ENCODE measurements at places on chromosomes 6 and 20.

- DNase-seq: no peak
These were observed 17.5 kb downstream of the FRMD1 start for GRCh38 chr6:168061269-168062210.

GRCh38 chr6:90290811-90291420, 5.7 kb downstream of the BACH2 start:
- no peak for DNase-seq

DNA sequence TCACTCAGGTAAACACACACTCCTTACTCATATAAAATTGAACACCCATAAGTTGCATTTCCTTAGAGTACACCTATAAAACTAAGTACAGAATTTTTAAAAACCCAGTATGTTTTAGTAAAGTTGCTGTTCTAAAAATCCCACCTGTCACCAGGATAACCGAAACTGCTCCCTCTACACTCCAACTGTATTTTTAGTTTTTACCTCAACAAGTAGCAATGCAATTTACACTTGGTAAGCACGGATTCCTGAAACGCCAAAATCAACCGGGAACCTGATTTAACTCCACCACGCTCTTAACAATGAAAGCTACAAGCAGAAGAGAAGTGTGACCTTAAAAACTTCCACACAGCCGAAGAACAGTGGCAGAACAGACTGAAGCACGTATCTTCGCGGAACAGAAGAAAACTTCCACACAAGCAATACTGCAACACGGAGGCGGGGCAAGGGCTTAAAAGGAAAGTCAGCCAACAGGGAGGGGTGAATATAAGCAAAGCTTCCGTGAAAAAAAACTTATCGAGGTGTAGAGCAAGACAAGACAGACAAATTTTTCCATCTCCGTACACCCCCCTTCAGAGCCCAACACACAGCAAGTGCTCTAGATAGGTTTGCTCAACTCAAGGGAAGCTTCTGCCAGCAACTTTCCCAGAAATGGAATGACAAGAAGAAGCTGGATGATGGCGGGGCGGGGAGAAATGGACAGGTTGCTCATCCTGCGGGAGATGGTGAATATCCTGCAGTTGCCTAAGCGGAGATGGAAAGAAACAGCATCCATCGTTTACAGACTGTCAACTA, 1.4 kb downstream of the STAU1 start:
- DNase-seq: peak; percentile 52

- no peak for DNase-seq
These were observed 15.1 kb upstream of the SNRPB2 start for GRCh38 chr20:16714751-16715150.

DNA sequence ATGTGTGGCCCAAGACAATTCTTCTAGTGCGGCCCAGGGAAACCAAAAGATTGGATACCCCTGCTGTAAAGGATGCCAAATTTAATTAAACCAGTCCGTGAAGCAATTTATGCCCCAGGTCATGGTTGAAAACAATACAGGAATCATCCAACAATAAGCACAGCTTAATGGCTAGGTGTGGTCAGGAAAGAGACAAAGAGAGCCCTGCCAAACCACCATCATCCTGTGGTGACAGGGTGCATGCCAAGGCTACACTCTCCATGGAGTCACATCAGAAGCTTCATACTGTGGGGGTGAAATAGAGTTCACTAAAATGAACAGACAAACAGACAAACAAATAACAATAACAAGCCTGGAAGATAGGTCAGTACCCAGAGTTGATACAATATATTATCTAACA, 62.7 kb downstream of the DZANK1 start:
- DNase-seq: no peak

DNA sequence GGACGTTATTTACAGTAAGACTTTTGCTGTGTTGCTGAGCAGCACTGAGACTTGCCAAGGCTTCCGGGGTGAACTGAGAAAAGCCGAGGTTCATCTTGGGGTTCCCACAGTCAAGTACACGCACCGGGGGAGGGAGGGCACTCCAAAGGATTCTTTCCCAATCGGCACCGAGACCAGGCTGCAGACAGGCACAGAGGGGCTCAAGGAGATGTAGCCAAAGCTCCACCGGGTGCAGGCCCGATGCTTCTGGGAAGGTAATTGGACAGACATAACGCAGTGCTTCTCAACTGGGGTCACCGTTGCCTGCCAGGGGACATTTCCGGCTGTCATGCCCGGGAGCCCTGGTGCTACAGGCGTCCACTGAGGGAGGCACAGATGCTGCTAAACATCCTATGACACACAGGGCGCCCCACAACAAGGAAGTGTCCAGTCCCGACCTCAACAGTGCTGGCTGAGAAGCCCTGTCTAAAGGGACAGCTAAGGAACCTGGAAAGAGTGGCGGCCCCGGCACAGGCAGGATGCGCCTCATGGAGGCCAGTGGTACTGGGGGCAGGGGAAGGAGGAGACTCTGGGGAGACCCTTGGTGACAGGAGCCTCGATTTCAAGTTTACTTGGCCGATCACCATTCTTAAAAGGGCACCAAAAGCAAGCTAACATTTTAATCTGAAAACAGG, 92.9 kb downstream of the RAMACL start:
- no peak for DNase-seq

DNA sequence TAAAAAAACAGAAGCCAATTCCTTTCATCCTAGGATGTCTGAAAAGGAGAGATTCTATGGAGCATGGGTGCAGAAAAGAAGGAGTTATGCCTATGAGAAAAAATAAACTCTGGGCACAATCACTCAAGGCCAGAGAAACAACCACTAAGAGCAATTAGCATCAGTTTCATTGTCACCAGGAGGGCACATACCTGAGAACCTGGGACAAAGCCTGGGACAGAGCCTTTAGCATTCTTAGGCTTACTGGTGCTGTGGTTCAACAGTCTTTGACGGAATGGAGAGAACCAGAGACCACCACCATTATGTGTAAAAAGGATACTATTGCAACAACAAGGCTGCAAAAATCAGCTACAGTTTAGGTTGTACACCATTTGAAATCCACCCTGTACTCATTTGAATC, 29.4 kb upstream of the BCKDHB start:
- DNase-seq: no peak

DNA sequence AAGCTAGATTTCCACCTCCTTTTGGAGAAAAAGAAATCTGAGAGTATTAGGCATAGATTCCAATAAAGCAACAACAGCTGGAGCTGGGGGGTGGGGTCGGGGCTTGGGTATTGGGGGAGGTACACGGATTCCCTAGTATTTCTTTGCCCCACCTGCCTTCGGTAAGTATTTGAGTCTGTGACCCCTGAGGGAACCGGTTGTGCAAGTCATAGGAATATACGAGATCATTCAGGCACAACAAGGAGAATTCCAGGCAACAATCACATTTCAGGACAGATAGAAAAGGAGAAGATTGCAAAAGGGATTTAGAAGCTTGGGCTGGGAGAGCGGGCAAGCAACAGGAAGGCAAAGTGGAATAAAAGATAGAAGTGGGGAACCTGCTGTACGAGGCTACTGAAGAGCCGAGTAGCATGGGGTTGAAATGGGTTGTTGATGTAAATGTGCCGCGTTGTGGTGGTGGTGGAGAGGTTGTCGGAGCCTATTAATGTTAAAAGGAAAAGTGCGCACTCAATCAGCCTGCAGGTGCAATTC, 148.9 kb downstream of the BCAS1 start:
- DNase-seq: no peak

DNA sequence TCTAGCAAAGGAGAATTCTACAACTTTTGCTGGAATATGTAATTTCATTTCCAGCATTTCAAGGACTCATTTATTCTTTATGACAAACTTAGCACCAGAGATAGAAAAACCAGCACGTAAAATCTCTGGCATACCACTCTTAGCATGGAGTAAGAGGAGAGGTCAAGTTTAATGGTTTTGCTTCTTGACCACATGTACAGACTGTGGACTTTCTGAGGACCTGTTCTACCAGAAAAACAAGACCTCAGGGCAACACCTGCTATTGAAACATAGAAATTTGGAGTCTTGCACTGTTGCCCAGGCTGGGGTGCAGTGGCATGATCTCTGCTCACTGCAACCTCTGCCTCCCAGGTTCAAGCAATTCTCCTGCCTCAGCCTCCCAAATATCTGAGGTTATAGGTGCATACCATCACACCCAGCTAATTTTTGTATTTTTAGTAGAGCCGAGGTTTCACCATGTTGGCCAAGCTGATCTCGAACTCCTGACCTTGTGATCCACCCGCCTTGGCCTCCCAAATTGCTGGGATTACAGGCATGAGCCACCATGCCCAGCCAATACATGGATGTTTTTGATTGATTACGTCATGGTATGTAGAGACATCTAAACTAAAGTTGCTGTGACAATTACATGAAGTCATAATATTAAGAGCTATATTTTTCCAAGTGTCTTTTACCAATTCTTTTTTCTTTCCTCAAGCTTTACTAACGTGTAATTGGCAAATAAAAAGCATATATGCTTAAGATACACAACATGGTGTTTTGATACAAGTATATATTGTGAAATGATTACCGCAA, 36.1 kb downstream of the CRYBG1 start:
- DNase-seq: no peak

DNA sequence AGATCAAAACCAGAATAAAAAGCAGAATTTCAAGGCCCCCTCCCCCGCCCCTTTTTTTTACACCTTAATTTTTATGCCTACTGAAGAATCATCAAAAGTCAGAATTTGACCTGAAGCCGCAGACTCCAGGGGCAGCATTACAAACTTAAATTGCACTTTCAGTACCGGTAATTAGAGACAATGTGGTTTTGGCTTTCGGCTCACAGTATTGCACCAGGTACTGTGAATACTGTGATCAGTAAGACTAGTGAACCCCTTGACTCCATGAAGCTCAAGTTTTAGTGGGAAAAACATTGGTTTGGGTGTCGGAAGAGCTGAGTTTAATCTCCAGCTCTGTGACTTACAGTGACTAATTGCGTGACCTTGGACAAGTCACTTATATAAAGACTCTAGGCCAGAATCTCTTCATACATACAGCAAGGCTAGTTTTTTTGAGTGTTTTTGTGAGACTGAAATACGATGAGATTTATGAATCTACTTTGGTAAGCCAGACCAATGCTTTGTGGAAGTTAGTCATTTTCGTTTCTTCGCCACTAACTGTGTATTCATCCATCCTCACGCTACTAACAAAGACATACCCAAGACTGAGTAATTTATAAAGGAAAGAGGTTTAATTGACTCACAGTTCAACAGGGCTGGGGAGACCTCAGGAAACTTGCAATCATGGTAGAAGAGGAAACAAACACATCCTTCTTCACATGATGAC, 114.7 kb downstream of the SASH1 start:
- DNase-seq: no peak

DNA sequence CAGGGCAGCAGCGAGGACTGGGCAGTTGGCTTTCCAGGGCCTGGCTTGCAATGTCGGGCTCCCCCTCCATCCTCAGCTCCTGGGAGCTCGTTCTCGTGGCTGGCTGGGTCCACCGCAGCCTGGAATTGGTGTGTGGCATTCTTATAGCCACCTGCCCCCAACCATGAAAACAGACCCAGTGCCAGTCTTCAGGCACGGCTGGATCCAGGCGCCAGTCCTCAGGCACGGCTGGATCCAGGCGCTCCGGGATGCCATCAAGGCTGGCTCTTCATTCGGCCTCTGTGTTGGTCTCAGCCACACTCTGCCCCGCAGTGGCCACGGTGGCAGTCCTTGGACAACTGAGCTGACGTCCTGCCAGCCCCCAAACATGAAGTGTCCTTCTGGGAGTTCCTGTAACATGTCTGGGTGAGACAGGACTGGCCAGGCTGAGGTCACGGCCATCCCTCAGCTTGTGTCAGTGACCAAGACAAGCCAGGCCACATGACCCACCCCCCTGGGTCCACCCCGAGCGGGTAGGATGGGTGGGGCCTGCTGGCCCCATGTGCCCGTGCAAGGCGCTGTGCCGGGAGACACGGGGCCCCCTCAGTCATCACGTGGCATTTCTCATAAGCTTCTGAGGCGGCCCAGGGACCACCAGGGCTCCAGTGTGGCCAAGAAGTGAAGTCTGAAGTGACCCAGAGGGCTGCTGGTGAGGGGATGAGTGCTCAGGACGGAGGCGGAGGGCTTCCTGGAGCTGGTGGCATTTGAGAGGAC, 99.0 kb downstream of the TAF4 start:
- DNase-seq: no peak

DNA sequence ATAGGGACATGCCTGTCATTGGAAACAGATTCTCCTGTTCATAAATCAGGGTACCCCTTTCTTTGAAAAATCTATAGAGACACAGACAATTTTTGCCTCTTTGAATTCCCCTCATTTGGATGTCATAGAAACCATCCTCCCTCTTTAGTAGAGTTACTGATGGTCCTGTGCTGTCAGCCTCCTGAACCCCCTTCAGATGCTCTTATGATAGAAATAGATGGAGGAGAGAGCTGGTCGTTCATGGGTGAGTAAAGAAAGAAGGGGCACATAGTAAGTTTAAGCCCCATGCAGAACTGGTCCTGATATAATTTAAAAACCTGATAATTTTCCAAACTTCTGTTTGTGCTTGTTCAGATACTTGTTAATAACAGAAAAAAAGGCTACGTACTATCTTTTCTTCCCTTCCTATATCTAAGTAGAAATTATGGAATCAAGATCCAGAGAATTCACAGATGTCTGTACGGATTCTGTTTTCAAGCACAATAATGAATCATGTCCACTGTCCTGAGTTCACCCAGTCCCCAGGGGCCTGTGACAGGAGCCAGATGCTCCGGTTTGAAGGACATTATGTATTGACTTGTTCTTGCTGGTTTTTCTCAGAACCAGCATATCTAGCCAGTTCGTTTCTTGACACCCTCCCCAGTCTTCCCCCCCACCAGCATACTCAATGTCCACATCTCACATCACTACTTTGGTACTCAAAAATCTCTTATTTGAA, 78.1 kb downstream of the NCOA7 start:
- DNase-seq: peak; percentile 53

DNA sequence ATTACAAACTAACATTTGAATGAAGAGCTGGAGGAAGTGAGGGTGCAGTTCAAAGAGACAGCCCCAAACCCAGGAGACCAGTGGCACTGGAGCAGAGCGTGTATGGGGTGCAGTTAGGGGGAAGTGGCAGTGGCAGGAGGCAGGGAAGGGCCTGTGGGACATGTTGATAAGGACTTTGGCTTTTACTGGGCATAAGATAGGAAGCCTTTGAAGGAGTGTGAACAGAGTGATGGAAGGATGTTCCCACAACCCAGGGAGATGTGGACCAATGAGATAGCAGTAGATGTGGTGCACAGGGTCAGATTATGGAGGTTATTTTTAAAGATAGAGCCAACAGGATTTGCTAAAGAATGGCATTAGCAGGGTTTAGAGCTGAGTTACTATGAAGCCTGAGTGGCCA, 56.4 kb downstream of the AIG1 start:
- DNase-seq: no peak

DNA sequence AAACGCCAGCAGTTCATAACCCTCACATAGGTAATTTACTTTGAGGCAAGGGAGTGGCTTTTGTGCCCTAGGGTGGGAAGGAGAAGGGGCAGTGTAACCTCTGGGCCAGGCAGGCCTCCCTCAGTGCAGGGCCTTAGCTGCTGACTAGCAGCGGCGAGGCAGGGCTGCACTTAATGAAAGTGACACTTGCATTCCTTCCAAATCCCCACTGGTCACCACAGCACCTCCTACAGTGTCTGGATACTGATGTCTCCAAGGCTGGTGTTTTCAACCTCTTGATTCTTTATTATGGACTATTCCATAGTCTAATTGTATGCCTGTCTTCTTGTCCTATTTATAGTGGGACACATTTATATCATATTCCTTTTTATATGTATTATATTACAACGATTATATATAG, 152.7 kb downstream of the LY86 start:
- DNase-seq: no peak

All from pancreas (tissue), 10 donors.